ENCODE measurements at places on chromosomes 4 and X.

DNA sequence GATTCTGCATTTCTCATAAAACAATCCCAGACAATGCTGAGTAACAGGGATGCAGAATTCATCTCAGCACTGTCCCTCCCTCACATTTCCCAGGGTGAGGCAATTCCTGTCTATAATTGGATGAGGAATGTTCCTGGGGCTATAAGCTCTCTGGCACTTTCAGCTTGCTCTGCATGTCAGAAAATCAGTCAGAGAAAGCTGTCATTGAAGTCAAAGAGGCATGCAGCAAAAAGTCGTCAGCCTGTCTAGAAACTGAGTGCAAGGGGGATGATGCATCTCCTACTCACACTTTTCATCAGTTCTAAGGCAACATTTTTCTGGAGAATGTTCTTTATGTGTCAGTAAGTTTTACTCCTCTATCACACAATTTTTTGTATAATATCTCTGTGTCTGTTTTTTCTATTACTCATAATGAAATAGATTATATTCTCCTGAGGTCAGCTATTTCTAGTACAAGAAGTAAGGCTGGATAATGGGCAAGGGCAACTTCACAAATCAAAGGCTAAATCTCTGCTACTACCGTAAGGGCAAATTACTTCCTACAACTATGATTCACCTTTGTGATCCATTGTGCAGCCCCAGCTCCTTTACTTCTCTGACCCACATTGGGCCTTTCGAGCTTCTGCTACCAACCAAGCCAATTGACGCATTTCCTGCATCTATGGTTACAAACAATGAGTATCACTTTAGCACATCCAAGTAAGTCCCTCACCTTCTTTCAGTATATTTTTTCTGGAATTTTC is 56.0 kb downstream of the TASL start:
- DNase-seq: no peak

DNA sequence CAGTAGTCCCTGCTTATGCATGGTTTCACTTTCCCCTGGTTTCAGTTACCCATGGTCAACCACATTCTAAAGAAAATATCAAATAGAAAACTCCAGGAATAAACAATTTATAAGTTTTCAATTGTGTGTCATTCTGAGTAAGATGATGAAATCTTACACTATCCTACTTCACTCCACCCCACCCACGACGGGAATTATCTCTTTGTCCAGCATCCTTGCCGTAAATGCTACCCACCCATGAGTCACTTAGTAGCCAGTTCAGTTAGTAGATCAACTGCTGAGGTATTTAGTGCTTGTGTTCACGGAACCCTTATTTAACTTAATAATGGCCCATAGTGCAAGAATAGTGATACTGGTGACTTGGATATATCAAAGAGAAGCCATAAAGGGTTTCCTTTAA is 91.4 kb downstream of the KLHL13 start:
- no peak for DNase-seq

DNA sequence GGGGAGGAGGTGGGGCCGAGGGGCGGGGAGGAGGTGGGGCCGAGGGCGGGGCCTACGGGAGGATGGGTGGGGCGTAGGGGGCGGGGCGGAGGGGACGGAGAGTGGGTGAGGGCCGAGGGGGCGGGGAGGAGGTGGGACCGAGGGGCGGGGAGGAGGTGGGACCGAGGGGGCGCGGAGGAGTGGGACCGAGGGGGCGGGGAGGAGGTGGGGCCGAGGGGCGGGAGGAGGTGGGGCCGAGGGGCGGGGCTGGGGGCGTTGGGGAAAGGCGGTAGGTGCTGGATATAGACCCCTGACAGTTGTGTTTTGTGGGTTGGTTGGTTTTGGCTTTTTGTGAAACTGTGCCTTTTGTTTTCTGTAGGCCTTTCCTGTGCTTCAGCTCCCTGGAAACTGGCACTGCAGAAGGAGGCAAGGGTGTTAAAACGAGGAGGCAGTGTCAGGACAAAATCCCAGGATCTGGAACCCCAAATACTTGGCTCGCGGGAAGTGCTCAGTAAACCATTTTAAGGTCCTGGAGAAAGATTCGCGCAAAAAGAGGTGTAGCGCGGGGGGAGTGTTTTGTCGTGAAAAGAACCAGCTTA is 580 bp upstream of the MMGT1 start:
- peak; percentile 51 for DNase-seq

- no peak for DNase-seq
Observed at GRCh38 chr4:22703912-22704311, 11.2 kb downstream of the GBA3 start.

GRCh38 chr4:3781997-3782930 is 16.1 kb downstream of the ADRA2C start:
- no peak for DNase-seq

DNA sequence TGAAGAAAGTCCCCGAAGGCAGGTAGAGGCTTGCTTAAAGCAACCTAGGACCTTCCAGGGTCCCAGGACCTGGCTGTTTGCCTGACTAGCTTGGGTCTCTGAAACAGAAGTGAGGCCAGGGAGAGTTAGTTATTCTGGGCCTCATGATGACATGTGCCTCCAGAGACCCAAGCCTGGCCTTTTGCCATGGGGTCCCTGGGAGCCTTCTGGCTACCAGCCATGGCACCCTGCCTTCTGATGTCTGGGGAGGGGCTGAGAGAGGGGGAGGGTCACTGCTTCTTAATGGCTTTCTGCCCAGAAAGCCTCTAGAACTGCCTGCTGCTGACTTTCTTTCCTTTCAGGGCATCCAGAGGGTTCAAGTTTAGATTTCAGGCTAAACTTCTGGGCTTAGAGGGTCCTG is 1.0 kb upstream of the STARD8 start:
- no peak for DNase-seq

DNA sequence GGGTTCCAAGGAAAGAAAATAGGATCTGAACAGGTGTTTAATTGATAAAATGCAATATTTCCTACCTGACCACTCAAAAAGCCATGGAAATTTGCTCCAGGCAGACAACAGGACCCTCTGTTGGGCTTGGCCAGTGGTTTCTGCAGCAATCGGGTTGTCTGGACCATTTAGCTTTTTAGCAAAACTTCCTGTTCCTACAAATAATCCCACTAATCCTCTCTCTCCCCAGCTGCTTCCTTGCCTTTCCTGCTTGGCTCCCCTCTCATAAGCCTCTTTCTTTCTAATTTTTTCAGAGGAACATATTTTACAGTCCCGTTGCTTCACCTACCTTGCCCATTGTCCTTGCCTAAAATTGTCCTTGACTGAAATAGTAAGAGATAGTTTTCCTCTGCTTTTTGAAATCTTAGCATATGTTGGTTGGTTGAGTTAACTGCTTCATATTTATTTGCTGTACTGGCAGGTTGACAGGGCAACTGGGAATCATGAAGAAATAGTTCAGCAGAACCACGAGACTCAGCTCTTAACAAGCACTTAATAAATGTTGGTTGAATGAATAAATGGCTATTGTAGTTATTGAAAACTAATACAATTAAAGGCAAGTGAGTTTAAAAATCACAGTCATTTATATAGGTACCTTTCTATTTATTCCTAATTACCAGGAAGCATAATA is 259.8 kb downstream of the KCNIP4 start:
- no peak for DNase-seq

GRCh38 chrX:41665686-41666085 is 23.1 kb upstream of the GPR34 start:
- no peak for DNase-seq

GRCh38 chr4:13860126-13860525 is 232.6 kb upstream of the BOD1L1 start:
- DNase-seq: no peak

DNA sequence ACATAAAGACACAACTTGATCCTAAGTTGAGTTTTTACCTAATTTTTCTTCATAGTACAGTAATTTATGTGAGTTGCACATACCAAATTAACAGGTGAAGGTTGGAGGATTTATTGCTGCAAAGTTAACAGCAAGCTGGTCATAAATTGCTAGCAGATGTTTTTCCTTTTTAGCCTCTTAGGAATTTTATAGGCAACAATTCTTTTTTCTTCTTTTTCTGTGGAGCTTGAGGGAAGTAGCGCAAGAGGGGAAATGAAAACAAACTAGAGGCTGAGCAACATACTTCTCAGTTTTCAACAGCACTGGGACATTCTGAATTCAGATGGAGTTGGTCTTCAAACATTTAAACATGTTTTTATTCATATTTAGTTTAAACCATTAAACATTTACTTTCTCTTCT is 63.7 kb upstream of the TLR2 start:
- DNase-seq: no peak

DNA sequence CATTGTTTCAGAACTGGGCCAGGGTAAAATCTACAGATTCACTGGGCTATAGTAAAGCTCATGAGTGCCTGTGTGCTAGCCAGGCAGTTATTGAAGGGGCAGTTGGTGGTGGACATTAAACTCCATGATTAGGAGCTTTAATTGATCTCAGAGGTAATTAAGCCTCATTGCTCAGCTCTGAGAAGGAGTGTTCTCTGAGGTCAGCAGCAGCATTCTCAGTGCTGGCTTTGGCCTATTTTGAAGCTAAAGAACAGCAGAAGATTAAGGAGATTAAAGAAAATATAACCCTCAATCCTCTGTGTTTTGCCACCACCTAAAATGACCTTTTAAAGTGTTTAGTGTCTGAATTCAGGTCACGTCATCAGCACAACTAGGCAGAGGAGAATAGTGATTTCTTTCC is 42.5 kb downstream of the EGF start:
- no peak for DNase-seq

DNA sequence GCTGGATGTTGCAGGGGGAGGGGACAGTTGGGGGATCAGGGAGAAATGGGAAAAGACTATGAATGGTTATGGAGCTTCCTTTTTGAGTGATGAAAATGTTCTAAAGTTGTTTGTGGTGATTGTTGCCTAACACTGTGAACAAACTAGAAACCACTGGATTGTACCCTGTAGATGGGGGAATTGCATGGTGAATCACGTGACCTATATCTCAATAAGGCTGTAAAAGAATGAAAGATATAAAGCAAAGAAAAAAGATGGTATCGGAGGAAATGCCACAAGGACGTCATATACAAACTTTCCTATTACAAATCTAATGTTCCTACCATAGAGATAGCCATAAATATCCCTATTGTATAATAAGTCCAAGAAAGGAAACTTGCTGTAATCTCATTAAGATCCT is 20.6 kb upstream of the CT55 start:
- DNase-seq: no peak

DNA sequence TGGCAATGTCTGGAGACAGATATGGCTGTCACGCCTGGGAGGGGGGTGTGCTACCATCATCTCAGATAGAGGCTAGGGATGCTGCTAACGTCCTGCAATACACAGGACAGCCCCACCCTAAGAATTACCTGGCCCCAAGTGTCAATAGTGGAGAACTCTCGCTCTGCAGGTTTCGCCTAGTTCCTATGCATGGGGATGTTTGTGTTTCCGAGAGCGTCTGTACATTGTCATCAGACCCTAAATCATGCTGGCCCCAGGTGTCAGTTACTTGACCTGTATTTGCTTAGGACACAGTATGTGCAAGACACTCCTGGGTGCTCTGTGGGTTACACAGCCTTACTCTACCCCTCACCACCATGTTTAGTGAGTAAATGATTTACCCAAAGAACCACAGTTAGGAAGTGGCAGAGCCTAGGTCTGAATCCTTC is 90.8 kb downstream of the AFF1 start:
- DNase-seq: no peak

GRCh38 chr4:6674500-6675149 is 19.1 kb upstream of the S100P start:
- DNase-seq: peak; percentile 53

DNA sequence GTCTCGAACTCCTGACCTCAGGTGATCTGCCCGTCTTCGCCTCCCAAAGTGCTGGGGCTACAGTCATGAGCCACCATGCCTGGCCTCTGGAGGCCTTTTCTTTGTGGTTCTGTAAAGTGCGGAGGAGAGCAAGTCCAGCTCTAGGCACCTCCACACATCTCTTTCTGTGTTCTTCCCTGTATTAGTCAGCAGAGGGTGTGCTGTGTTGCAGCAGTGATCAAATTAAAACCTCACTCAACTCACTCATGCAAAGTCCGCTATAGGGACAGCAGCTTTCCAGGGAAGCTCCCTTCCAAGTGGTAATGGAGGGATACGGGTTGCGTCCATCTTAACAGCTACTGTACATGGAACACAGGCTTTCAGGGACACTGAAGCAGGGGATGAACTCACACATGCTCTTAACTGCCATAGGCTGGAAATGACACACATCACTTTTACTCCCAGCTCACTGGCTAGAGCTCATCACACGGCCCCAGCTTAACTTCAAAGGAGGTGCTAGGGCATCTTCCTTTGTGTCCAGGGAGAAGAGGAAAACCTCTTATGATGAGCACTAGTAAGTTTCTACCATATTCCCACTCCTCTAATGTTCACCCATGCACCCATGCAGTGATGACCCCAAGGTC is 36.0 kb upstream of the CCNG2 start:
- no peak for DNase-seq

DNA sequence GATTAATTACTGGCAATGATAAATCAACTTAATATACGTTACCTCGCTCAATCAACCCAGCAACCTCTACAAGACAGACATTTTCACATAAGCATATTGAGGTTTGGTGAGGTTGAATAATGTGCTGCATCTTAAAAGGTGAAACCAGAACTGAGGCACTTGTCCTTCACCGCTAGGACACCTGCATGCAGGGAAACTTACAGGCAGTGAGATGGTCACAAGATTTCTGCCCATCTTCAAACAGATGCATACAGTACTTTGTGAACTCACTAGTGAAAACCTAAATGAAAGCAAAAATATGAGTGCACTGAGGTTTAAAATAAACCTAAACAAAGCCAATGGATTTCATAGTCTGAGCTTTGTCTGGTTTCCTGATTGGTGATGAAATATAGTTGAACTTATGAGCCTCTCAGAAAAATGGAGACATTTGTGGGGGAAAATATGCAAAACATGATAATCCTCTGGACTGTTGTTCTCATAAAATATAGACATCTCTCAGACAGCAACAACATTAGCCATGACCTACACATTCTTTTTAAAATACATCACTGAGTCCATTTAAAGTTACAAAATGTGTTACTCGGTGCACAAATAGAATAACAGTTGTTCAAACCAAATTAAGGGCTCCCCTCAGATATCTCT is 20.9 kb upstream of the PRSS12 start:
- DNase-seq: no peak

- DNase-seq: no peak
Observed at GRCh38 chrX:16897445-16897844, 27.3 kb upstream of the RBBP7 start.

GRCh38 chr4:169133932-169134331 is 123.9 kb upstream of the CBR4 start:
- no peak for DNase-seq

GRCh38 chr4:37628977-37629609 is 57.1 kb downstream of the RELL1 start:
- no peak for DNase-seq

DNA sequence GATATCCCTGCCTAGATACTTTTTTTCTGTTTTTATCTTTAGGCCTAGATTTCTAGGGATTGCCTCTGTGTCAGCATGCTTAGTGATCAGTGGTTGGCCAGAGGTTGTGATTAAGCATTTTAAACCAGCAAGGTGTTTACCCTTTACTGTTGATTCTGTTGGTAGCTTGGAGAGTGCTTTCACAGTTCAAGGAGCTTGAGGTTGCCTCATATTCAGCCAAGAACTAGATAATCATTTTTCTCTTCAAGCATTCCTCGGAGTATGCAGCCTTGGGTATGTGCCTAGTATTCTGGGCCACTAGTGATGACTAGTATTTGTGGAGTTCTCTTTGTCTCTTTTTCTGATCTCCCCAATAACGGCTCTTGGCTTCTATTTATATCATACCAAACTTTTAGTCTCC is 20.4 kb downstream of the APOOL start:
- DNase-seq: no peak
